ENCODE measurements at places on chromosomes 6 and 20.
A peak's percentile ranks its signal among the peaks of the same experiment; 100 is the strongest.

- no peak for DNase-seq
These were observed 89.7 kb downstream of the NFATC2 start for GRCh38 chr20:51452734-51453365.

DNA sequence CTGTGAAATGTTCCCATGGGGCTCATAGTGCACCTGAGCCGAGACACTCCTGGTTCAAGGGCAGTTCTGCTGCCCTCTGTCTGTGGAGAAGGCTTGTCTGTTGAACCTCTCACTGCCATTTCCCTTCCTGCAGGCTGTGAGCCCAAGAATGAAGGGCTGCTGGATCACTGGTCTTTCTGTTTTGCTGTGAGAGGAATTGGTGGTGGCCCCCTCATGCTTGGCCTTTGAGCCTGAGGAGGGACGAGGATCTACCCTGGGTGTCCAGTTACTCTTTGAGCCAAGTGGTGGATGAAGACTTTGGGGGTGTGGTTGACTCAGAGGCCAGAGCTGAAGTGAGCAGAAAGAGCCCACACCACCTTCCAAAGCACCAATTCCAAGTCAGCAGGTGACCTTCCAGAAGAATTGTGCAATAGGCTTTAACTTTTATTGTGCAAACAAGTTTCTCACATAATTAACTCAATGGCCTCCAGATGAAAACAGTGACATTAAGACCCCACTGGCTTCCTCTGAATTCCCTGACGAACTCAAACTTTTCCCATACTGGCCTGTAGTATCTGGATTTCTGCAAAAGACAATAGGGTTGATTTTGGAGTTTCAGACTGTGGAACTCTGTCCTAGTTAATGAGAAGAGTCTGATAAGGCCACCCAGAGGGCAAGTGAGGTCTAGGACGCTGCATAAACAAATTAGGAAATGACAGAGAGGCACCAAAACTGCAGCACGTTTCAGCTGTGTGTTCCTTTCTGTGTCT is 101.5 kb downstream of the PHACTR3 start:
- DNase-seq, result no peak

DNA sequence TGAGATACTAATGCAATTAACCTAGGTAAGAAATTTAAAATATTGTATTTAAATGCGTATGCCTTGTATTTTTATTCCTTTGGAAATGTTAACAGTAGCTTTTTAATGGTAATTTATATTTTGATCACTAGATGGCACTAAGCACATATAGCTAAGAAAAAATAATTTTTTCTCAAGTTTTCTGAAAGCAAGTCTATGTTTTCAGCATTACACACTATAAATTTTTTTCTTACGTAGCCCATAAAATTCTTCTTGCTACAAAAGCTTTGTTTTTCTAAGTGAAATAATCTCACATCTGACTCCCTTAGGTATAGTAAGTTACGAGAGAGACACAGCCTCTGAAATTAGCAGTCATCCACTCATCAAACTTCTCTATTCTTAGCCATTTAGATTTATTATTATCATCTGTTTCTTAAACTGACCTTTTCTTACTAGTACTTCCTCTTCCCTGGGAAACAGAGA is 35.7 kb downstream of the TSPYL4 start:
- DNase-seq, result peak; percentile 45

GRCh38 chr20:24590178-24590982 is 121.0 kb downstream of the SYNDIG1 start:
- DNase-seq, result no peak

DNA sequence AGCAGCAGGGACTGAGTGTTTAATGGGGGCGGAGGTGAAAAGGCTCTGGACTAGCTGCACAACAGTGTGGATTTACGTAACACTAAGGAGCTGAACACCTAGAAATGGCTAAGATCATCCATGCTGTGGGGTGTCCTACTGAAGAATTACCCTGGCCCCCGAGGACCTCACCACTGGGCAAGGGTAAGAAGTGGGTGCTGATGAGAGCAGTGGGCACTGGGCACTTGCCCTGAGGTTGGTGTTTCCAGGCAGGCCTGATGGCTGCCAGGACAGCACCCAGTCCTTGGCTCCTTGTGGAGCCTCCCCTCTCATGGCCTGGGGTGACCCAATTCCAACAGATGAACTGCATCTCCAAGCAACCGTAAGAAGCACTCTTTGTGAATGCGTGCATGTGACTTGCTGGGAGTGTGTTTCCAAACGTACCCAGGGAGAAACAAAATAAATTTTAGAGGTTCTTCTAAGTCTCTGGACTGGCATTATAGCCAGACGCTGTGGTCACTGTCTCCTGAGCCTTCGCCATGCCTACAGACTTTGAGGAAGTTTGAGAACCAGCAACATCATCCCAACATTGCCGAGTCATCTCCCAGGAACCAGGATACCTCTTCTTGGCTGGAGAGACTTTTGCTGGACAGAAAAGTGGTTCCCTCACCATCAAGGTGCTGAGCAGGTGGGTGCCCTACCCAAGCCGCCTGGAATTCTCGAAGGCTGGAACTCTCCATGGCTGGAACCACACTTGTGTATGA is 245.9 kb downstream of the ERMARD start:
- DNase-seq, result peak; percentile 63

GRCh38 chr6:90098627-90099026 is 198.0 kb downstream of the BACH2 start:
- DNase-seq, result no peak

GRCh38 chr6:166389119-166389518 is 6.4 kb upstream of the MPC1 start:
- no peak for DNase-seq

DNA sequence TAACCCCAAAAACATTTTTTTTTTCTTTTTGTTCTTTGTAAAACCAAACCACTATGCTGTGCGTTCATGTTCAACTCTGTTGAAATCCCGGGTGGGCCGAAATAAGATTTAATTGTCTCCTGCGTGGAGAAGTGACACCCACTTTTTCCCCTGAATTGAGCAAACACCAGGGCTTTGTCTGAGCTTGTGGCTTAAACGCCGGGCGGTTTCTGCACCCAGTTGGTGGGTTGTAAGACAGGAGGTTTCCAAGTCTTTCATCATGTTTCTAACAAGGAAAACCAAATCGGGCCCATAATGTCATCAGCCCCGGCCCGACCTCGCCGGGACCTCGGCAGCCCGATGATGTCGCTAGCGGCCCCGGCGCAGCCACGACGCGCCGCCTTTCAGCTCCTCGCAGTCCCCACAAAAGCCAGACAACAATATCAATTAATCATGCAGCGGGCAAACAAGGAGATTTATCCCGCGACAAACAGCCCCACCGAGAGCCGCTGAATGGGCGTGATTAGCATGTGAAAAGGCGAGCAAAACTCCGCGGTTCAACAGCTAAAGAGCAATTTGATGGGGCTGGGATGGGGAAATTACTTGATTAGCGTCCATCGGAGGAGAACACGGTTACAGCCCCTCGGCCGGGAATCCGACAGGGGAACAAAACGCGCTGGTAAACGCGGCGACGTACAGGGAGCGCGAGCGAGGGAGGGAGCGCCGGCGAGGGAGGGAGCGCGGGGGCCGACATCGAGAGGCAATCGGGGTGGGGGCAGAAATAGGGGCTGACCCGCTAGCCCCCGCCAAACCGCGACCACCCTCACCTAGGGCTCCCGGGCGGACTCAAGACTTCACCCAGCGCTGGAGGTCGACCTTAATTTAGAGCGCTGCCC is 5.3 kb downstream of the LINC00237 start:
- DNase-seq, result peak; percentile 73

DNA sequence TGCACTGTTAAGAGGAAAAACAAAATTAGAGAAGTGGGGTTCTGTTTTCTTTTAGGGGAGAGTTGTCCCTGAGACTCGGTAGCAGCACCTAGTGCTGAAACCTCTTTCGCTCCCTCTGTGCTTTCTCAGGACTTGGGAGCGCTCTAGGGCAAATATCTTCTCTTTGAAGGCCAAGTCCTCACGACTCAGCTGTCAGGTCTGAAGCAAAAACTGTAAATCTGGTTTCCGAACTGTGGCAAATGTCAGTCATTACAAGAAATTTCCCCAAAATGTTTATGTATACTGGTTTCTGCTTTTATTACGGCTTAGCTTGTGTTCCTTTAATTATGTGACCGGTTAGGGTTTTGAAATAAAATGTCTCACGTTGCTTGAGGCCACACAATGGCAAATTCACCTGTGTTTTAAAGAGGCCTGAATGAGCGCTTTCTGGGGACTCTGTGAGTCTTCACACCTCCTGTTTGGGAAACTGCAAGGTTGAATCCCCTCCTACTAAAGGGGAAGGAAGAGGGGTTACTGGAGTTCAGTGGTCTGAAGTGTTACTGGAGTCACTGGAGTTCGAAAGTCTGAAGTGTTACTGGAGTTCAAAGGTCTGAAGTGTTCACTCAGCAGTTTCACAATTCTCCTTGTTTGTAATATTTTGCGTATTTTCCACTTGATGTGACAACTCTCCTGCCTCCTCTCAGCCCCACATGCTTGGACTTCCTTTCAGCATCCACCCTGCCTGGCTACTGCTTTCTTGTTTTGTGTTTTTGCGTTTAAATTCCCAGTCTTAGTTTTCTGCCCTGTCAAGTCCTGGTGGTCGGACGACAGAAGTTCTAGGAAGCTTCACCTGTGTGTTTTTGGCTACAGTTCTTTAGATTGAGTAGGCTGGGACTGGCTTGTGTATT is 1.6 kb downstream of the SMPDL3A start:
- DNase-seq, result peak; percentile 86

DNA sequence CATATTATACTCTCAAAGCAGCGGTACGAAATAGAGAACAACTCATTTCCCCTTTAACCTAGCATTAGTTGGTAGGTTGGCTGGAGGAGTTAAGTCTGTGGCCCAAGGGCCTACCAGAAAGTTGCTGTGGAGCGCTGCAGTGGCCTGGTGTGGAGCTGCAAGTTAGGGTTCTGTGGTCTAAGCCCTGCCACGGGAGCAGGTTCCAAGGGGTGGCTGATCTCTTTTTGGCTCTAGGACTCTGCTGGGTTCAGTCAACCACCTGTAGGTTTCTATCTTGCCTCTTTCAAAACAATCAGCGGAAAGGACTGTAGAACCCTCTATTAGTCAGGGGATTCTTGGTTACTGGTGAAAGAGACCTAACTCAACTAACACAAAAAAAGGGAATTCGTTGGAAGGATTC is 54.5 kb upstream of the TULP4 start:
- no peak for DNase-seq

- DNase-seq, result no peak
These were observed 3.2 kb downstream of the GFOD1 start for GRCh38 chr6:13484138-13484708.
